ENCODE measurements at places on chromosomes 11 and 22.

DNA sequence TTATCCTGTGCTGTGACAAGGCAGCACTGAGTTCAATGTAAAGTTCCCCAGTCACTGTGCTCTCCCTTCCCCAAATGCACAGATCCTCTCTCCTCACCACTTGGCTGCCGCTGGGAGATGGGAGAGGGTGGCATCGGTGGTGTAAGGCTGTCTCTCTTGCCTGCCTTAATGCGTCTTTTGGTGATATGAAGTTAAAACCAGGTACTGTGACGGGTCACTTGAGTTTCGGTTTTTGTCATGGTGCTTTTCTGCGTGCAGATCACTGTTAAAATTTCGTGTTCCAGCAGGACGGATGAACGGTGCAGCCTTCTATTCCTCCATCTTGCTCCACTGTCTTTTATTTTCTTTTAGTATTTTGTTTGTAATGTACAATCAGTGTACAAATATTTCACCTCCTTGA is 18.6 kb downstream of the GLB1L2 start:
- DNase-seq, result no peak

GRCh38 chr11:119710417-119710816 is 18.6 kb downstream of the NECTIN1 start:
- DNase-seq, result no peak

- DNase-seq, result no peak
These were observed 27.4 kb upstream of the GSTP1 start for GRCh38 chr11:67556244-67556643.

DNA sequence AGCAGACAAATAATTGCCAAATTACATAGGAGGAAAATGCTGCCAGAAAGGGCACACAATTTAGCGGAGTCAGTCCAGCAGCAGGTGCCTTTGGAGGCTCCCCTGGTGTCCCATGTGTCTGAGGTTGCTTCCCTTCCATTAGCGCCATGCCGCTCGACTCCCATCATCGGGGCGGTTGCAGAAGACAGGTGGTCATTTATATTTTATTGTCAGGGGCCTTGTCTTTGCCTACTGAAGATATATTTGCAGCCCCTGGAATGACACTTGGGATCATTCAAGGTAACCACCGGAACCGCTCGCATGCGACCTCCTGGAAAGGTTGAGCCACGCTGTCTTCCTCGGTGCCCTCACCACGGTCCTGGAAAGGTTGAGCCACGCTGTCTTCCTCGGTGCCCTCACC is 298.3 kb downstream of the TBC1D22A start:
- DNase-seq, result no peak

Data from SK-N-MC (cell line).